G401 (cell line): ENCODE measurements at places on chromosomes 2 and 18. TPM values are rescaled to one million over a fixed set of nuclear protein-coding genes. Genes with fewer than 3 reads are reported as not detected.

Gene ICOS
- total RNA-seq: not detected in 2 replicates

Gene PROKR1
- total RNA-seq: not detected in 2 replicates

Gene RMC1
- total RNA-seq: 12.9 and 18.5 TPM in 2 replicates

Gene CYTIP
- total RNA-seq: not detected in 2 replicates

- DNase-seq: no peak
Measured at GRCh38 chr2:179572544-179572943, 288.9 kb downstream of the ZNF385B start.

DNA sequence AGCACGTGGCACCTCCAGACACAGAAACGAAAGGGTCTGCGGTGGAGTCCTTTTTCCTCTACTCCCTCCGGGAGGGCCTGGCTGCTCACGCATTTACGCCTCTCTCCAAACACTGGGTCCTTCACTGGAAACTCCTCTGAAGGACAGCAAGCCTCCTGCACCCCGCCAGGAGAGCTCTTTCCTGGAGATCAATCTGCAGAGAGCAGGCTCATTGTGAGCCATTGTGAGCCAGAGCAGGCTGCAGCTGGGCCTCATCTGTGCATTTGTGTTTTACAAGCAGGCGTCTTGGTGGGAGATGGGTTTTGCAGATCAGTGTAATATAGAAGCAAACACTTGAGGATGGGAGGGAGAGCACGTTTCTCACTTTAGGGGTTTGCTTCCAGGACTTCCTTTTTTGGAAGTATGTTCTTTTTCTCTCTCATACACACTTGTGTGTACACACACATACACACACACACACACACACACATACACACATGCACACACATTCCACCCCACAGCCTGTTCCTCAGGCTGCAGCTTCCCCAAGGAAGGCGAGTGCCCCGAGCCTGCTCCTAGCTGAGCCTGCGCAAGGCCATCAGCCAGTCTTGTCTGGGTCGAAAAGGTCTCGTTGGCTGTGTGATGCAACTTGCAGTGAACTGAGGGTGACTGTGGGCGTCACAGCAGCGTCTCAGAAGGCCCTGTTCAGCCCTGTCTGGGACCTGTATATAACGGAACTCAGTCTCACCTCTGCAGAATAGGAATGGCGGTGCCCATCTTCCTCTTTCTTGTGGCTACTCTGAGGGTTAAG is 163.5 kb downstream of the GLI2 start:
- no peak for DNase-seq

- DNase-seq: no peak
Measured at GRCh38 chr2:142533177-142533576, 344.3 kb upstream of the KYNU start.
